ENCODE measurements at places on chromosomes 1 and 21.

DNA sequence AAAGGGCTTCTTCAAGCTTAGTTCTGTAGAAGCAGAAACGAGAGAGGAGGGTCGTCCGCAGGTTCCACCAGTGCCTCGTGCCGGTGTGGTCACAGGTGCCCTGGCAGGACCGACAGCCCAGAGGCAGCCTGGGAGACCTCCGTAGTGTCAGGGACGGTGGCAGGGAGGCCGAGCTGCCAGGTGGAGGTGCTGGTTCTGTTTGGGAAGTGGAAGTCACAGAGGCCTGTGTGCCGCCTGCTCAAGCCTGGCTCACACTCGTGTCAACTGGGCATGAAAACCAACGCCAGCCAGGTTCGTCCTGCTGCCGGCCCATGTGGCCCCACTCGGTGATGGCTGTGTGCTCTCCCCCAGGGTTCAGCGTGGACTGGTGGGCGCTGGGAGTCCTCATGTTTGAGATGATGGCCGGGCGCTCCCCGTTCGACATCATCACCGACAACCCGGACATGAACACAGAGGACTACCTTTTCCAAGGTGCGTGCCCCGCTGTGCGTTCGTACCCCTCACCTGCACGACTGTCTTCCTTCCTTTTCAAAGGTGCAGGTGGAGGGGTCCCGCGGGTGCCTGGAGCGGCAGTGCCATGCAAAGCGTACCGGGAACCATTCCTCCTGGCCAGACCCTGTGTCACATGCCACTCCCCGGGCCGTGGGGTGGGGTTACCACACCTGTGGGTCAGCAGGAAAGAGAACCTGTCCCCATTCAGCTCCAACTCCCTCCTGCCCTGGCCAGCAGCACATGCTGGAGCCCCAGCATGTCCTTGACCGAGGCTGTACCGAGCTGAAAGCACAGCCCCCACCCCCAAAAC lies 20.8 kb downstream of the FAAP20 start:
- no peak for DNase-seq

- DNase-seq: no peak
Observed at GRCh38 chr1:110380672-110381283, 10.0 kb downstream of the SLC16A4 start.

DNA sequence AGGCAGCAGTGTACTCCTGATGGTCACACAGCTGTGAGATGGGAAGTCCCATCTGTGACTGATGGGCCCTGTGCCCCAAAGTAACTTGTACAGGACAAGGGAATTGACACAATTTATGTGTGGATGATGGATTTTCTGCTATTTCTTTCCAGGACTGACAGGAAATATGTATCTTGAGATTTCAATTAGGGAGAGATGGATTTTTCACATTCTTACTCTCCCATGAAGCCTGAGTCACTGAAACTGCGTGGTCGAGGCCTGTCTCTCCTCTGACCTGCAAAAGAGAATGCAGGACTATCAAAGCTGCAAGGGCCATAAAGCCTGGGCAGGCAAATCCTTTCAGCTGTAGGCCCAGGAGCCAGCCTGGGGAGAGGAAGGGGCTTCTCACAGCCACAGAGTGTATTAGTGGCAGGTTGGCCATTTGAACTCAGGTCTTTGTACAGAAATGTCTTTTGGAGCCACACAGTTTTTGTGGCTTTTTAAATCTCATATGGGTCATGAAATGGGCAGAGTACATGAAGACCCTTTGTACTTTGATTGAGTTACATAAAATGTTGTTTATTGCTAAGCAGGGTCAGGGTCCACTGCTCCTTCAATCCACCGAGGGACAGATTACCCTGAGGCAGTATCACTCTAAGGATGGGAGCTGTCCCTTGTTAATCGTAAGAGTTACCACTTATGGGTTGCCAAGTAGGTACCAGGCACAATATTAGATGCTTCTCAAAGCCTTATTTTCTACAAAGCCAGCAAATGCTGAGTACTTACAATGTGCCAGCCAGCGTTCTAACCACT lies 14.8 kb downstream of the ALX3 start:
- DNase-seq: no peak

DNA sequence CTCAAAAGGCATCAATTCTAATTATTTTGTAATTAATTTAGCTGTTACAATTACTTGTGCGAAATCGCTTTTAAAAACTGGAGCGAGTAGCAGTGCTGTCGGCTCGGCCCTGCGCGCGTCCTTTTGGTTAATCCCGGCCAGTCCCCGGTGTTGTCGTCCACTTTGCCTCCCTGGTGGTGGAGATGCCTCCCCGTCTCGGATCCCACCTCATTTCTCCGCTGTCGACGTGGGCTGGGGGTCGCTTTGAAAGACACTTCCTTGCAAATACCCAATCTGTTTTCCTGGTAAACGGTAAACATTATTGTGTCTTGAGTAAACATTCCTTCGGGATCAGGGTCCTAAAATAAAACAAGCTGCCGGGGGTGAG lies 3.7 kb downstream of the FOXD3 start:
- DNase-seq: no peak

DNA sequence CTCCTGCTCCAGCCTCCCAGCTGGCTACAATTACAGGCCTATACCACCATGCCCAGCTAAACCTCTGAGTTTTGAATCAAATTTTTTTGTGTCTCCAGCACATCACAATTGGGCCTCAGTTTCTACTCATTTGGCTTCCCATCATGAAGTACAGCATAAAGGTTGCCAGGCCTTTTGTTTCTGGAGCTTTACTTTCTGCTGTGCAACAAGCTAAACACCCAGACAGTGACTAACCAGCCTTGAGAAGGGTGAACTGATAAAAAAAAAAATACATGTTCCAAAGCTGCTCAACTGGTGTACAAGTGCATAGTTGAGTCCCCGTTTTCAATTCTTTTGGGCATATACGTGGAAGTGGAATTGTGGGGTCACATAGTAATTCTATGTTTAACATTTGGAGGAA lies 25.1 kb downstream of the TIAM1 start:
- DNase-seq: no peak

GRCh38 chr1:3912809-3913685 lies 13.0 kb upstream of the C1orf174 start:
- no peak for DNase-seq

GRCh38 chr1:84006591-84006990 lies 7.7 kb upstream of the TTLL7 start:
- DNase-seq: no peak

DNA sequence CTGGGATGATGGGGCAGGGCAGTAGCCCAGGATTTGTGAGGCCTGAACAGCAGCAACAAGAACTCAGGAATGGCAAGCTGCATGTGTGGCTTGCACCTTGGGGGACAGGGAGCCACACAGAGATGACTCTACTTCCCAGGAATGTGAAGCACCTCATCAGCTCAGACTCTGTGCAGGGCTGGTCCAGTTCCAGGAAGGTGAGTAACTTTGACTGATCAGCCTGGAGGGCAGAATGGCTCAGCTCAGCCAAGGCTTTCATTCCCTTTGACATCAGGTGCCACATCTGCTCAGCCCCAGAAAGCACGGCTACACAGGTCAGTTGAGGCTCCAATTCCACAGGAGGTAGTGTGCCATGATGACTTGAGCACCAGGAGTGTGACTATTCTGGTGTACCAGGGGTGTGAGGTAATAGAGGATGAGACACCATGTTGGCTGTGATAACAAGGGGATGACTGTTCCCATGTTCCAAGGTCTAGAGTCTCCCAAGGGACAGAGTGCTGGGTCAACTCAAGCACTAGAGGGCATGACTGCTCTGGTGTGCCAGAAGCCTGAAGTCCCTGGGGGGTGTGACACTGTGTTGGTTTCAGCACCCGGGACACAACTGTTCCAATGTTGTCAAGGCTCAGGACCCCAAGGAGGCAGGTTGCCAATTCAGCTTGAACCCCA lies 625.8 kb upstream of the ADGRL2 start:
- DNase-seq: no peak

- no peak for DNase-seq
Observed at GRCh38 chr1:195345149-195345548, 1263.1 kb downstream of the KCNT2 start.

DNA sequence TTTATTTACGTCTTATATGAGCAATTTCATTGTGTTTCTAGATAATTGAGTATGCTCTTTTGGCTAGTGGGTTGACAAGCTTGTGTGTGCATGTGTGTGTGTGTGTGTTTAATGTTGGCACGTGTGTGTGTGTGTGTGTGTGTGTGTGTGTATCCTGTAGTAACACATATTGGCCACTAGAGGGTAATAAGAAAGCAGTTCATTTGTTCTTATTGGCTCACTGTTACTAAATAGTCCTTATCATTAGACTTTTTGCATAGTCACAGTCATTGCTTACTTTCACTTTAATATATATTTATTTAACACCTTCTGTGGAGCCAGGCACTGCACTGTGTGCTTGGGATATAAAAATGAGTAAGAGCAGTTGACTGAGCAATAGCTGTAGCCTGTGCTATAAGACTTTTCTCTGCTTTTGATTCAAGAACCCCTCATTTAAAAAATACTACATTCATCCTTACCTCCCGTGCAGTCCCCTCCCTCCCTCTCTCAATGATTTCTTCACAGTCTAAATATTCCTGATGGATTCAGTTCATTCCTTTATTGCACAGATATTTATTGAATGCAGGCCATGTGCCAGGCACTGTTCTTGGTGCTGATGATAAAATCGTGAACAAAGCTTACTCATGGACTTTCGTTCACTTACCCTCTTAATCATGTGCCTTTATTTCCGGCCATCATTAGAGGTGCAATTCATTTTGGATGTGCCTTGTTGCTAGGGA lies 96.7 kb downstream of the DYRK1A start:
- no peak for DNase-seq

DNA sequence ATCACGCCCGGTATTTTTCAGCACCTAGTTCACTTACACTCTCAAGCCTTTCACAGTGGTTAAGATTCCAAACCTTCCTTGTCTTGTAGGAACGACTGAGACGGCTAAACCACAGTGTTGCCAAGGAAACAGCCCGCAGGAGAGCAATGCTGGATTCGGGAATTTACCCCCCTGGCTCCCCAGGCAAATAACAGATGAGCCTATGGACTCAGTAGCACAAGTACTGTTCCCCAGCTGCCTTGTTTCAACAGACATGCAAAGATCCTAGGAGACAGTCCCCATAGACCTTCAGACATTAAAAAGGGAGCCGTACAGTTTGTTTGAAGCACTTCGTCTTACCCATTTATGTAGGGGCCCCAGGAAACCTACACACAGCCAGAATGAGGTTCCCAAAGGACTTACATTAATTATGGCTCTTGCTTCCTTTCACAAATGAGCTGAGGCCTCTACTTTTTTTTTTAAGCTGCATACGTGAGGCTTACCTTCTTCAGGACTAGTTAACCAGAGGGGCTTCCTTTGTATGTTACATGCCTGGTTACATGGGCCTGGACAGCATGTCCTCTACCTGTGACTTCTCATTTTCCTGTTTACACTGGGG lies 2.7 kb downstream of the SNAPIN start:
- no peak for DNase-seq

DNA sequence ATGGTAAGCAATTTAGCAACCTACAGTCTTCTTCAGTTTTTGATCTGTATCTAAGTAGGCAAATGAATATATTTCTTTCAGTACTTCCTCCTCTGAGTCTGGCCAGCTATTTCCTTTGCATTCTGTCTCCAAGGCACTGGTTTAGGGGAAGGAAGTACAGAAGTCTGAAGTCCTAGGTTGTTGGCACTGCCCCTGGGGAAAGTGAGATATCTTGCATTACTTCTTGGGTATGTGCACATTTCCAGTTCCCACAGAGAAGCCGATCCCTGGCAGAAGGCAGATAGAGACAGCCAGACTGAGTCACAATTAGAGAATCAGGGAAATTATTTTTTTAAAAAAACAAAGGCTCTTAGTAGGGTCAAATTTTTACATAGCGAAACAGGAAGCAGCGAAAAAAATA lies 98.8 kb downstream of the RASAL2 start:
- DNase-seq: no peak

GRCh38 chr1:43653893-43654292 lies 3.9 kb downstream of the KDM4A start:
- DNase-seq: no peak

DNA sequence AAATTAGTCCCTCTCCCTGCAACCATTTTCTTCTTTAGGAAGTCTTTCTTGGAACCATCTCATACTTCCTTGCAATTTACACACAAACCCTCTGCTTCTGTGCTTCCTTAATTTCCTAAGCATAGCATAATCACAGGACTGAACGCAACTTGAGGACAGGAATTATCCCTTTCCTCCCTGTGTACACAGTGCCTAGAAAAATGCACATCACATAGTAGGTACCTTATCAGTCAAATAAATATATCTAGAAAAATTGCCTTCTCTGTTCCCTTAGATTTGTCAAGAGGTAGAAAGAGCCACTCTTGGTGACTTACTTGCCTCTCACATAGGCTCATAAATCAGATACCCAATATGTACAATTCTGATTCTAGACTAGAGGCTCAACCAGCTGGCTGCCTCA lies 4.9 kb downstream of the ASPM start:
- DNase-seq: no peak

- no peak for DNase-seq
Observed at GRCh38 chr1:56395776-56396175, 183.6 kb downstream of the PLPP3 start.

- no peak for DNase-seq
Observed at GRCh38 chr1:116278541-116278866, 94.5 kb upstream of the ATP1A1 start.

DNA sequence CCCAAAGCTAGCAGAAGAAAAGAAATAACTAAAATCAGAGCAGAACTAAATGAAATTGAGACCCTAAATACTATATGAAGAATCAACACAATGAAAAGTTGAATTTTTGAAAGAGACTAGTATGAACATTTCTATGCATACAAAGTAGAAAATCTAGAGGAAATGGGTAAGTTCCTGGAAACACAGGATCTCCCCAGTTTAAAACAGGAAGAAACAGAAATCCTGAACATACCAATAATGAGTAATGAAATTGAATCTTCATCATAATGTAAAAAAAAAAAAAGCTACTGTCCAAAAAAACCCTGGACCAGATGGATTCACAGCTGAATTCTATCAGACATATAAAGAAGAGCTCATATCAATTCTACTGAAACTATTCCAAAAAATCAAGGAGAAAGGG lies 233.5 kb downstream of the PLPP3 start:
- no peak for DNase-seq

GRCh38 chr21:35254006-35254764 lies 205.1 kb upstream of the RUNX1 start:
- no peak for DNase-seq

DNA sequence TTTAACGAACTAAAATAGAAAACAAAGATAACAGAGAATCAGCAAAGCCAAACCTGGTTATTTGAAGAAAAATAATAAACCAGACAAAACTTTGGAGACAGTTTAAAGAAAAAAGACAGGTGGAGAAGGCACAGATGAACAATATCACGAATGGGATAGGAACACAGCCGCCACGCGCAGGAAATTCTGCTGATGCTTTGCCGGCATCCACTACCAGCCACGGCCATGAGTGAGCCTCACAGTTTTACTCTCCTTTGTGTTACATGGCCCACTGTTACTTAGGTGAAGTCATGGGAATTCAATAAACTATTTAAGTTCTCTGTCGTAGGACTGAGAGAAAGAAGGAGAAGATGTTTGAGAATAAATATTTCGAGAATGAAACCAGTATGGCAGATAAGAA lies 503.4 kb downstream of the TTLL7 start:
- DNase-seq: no peak

- no peak for DNase-seq
Observed at GRCh38 chr1:14735841-14736240, 137.4 kb downstream of the KAZN start.
